Hindlimb muscle (tissue), 1 donor: ENCODE measurements at places on chromosomes 1 and 21. TPM values are rescaled to one million over a fixed set of nuclear protein-coding genes. Genes with fewer than 3 reads are reported as not detected.

- DNase-seq = no peak
Measured at GRCh38 chr21:44010429-44010828, 1.7 kb upstream of the TRAPPC10 start.

DNA sequence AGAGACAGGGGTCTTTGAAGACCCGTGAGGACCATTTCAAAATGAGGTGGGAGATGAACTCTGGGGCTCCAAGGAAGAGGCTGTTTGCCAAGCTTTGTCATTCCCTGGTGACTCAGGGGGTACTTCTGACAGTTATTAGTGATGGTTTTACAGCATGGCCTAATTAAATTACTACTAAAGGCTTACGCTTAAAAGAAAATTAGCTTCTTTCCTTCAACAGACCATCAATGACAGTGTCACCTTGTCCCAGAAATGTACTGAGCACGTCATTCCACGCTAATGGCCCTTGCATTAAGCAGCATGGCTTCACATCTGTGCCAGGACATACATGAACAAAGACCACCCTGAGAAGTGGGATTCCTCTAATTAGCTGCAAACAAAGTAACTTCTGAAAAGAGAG lies 5.1 kb upstream of the UTS2 start:
- no peak for DNase-seq

DNA sequence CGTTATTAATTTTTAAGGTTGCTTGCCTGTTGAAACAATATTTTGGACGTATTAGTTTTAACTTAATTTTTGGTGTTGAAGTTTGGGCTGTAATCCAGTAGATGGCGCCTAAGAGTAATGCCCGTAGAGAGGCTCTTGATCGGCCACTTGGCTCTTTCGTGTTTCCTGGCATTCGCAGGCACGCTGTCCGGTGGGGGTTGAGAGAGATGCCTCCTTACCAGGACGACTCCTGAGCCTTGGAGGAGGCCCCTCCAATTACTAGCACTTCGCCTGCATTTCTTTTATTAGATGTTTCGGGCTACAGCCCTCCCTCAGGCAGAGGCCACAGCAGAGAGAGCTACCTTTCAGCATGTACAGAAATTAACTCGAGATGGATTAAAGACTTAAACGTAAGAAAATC lies 12.0 kb downstream of the OR2M4 start:
- no peak for DNase-seq

DNA sequence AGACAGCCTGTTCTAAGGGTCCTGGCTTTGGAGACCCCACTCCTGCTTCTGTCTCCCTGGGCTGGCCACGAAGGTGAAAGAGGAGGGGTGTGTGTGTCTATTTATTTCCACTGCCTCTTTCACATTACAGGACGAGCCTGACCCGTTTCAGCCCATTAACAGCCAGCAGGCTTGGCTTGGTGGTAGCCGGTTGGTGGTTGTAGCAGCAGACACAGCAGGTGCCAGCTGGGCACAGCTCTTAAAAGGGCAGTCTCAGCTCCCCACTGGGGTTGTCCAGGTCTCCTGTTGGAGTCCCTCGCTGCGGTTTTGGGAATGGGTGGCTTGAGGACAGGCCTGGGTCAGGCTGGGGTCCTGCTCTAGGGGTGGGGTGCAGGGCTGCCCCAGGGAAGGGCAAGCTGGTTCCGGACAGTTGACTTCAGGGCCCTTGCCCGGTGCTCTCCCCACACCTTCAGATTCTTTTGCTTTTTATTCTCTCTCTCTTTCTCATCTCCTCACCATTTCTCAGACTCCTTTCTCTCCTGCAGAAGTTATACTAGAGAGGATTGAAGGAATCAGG lies 84.6 kb downstream of the ACTL8 start:
- DNase-seq = no peak

DNA sequence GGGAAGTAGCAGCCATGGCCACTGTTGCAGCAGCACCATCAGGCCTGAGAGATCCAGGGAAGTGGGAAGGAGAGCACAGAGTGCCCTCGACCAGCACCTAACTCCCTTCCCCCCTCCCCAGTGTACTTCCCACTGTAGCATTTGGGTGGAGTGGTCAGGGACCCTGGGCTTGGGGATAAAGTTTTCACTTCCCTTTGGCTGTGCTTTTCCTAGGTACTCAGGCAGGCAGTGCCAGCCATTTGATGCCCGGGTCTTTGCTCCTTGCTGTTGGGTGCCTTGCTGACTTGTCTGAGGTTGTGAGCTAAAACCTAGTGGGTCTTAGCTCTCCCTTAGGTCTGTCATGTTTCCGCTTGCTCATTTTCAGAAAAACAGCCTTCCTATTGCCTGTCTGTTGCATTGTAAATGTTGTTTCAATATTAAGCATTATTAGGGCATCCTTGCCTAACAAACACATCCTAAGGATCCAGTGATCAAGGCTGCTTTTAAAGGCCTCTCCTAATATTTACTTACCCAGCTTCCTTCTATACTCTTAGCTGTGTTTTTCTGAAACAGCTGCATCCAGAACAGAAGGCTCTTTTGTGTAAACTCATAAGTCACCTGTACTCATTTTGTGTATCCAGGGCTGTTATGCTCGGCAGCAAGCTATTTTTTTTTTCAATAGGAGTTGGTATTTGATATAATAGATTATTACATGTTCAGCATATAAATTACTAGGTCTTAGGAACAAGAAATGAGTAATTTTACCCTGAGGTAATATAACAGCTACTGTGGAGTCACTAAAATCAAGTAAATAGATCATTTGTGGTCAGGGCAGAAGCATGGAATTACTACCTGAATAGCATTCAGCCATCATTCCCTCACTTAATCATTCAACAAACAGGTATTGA lies 418.6 kb upstream of the PROX1 start:
- no peak for DNase-seq

DNA sequence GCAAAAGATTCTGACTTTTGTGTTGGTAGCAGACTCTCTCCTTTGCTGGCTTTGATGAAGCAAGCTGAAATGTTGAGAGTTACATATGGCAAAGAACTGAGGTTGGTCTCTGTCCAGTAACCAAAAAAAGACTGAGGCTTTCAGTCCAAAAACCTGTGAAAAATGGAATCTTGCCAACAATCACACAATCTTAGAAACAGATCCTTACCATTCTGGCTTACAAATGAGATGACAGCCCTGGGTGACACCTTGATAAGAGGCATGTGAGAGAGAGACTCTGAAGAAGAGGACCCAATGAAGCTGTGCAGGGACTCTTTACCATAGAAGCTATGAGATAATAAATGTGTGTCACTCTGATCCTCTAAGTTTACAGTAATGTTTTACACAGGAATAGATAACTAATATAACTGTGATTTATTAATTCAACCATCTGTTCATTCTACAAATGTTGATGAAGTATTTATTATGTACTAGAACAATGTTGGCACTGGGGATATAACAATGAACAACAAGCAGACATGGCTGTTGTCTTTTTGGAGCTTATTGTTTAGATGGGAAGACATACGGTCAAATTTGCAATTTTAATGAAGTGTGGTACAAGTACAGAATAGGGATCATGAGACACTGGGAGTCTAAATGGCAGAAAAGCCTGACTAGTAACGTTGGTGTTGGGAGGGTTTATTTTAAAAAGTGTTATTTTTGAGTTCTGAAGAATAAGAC lies 251.0 kb downstream of the OLFM3 start:
- no peak for DNase-seq

- DNase-seq = no peak
Measured at GRCh38 chr1:22101199-22101598, 41.7 kb downstream of the WNT4 start.

DNA sequence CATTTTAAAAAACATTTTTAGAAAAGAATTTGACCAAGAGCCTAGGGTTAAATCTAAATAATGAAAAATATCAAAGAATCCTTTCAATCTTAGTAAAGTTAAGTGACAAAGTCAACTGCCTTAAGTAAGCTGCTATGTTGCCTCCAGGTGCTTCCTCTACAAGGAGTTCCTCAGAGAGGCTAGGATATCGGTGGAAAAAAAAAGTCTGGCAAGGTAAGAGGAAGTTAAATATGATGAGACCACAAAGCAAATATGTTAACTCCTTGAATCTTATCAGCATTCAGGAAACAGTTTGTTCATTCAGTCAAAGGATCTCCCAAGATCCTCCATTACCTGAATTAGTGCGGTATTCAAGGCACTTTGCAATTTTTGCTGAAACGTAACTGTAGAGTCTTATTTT lies 563.5 kb downstream of the PTPRC start:
- DNase-seq = no peak

GRCh38 chr1:182029379-182030331 lies 31.9 kb downstream of the ZNF648 start:
- peak; percentile 91 for DNase-seq

- DNase-seq = peak; percentile 67
Measured at GRCh38 chr1:45686015-45686287, 382 bp downstream of the GPBP1L1 start.

GRCh38 chr1:206658264-206658980 lies 23.1 kb downstream of the DYRK3 start:
- DNase-seq = peak; percentile 36

GRCh38 chr1:81600878-81601622 lies 199.7 kb upstream of the ADGRL2 start:
- DNase-seq = no peak

- DNase-seq = no peak
Measured at GRCh38 chr1:183029591-183030000, 6.4 kb downstream of the LAMC1 start.

- no peak for DNase-seq
Measured at GRCh38 chr1:108179018-108179417, 21.1 kb downstream of the SLC25A24 start.

GRCh38 chr1:41476807-41477361 lies 7.6 kb downstream of the EDN2 start:
- no peak for DNase-seq

DNA sequence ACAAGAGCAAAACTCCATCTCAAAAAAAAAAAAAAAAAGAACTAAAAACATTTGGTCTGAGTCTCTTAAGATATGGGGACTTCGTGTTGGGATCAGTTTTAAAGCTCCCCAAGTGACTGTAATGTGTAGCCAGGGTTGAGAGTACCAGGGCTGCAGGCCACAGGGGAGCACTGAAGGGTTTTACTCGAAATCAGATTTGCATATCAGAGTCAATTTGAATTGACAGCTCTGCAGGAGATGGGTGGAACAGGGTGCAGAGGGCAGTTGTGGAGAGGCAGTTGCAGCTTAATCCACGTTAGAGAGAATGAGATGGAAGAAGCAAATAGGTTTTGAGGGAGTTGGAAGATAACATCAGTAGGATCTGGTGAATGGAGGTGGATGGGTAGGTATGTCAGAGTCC lies 20.6 kb upstream of the ELOA start:
- no peak for DNase-seq

GRCh38 chr1:112703706-112704105 lies 3.2 kb downstream of the RHOC start:
- DNase-seq = no peak

DNA sequence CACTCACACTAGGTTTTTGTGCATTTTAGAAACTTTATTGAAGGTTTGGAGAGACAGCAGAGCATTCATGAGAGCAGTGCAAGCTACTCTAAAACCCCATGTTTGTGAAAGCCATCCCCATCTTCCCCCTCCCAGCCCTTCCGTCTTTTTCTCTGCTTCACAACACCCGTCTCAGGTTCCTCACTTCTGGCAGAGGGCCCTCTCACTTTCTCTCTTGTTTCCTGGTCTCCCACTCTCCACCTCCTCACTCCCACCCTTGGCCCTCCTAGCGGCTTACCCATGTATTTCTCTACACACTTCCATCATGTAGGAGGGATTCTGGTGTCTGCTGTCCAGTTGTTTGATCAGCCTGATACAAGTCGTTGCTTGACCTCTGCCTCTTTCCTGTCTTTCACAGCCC lies 92.7 kb downstream of the LRRC8C start:
- no peak for DNase-seq

GRCh38 chr1:5286244-5286643 lies 631.8 kb downstream of the AJAP1 start:
- DNase-seq = no peak

DNA sequence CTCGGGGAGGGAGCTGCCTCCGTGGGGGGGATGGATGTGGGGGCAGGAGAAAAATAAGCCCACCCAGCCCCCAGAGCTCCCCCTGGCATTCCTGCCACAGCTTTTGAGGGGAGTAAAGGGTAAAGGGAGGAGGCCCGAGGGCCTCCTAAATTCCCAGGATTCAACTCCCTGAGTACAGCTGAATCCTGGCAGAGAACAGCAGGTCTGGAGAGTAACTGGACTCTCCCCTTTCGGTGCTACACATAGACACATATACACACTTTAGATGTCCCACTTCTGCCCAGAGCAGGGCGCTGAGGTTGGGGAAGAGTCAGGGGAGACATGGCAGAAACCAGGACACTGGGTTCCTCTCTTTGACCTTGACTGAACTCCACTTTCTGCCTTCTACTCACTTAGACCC lies 3.0 kb downstream of the KIRREL1 start:
- DNase-seq = no peak

GRCh38 chr1:166974647-166975345 lies 544 bp downstream of the ILDR2 start:
- no peak for DNase-seq

RIIAD1 gene
- polyA plus RNA-seq = not detected

PDZK1IP1 gene
- 0.59 TPM for polyA plus RNA-seq

ZSCAN20 gene
- 2.8 TPM for polyA plus RNA-seq

ATAD3C gene
- 0.90 TPM for polyA plus RNA-seq

EDARADD gene
- polyA plus RNA-seq = 0.19 TPM

FALEC gene
- polyA plus RNA-seq = 1.9 TPM

NR0B2 gene
- polyA plus RNA-seq = not detected

IL22RA1 gene
- not detected for polyA plus RNA-seq

MIXL1 gene
- polyA plus RNA-seq = 0.62 TPM

SIM2 gene
- 19.9 TPM for polyA plus RNA-seq

PODN gene
- 8.5 TPM for polyA plus RNA-seq

ESPN gene
- 1.5 TPM for polyA plus RNA-seq

NTNG1 gene
- 9.7 TPM for polyA plus RNA-seq
